ENCODE measurements at places on chromosomes 5 and 9.
A peak's percentile ranks its signal among the peaks of the same experiment; 100 is the strongest.

DNA sequence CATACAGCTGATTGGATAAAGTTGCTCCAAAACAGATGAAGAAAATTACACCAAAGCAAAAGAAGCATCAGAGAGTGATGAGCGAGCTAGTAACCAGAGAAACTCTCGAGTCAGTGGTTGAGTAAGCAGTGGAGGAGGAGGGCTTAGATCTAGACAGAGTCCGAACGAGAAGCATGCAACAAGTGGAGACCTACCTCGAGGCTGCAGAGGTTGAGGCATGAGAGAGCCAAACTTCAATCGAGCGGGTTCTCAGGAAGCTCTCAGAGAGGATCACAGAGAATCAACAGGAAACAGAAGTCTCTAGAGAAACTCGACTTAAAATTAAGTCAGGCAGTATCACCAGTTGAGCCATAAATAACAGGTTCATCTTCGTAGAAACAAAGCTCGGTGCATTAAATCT is 6.1 kb downstream of the RUSC2 start:
- DNase-seq = peak; percentile 50

DNA sequence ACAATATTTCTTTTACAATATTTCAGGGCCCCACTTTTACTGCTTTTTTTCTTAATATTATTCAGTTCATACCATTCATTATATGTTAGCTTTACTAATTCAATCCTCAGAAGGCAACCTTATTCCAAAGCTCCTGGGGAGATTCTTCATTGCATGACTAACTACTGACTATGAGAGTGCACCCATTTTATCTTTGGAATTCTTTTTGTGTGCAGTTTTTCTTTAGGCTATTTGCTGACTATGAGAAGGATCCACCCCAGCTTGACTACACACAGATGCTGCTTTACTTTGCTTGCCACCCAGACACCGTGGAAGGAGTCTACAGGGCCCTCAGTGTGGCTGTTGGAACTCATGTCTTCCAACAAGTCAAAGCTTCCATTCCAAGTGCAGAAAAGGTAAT is 56.9 kb upstream of the IL7R start:
- DNase-seq = no peak

GRCh38 chr5:137095597-137095996 is 403.5 kb downstream of the SPOCK1 start:
- no peak for DNase-seq

- DNase-seq = no peak
These were observed 45.0 kb downstream of the SLC6A7 start for GRCh38 chr5:150234576-150235499.

GRCh38 chr5:67643536-67643935 is 446.9 kb upstream of the CD180 start:
- no peak for DNase-seq

- DNase-seq = no peak
These were observed 20.0 kb upstream of the GHR start for GRCh38 chr5:42403236-42403635.

DNA sequence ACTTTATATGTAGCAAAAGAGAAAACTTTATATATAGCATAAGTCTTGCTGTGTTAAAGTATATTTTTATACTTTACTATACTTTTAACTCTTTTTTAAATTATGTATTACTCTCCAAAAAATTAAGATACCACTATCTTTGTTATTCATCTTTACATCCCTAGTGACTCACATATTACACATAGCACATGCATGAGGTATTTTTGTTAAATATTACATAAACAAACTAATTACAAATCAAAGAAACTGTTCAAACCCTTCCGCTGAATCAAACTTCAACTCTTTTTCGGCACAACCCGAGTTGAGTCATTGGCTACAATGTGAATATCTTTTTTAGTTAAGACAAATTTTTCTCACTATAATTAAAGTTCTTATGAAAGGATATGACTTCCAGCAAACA is 32.1 kb downstream of the NADK2 start:
- no peak for DNase-seq

DNA sequence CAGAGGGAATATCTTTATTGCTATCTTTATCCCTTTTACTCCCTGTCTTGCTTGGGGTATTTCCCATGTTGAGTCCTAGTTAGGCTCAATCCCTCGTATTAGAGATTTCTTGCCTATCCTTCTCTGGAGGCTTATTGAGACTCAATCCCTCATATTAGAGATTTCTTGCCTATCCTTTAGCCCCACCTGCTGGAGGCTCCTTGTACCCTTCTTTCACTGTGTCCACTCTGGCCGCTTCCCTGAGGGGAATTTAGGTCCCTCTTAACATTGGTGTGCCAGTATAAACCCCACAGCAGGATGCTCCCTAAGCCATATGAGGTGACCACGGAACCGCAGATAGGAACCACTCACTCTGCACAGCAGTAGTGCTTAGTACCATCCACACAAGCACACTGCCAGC is 110.7 kb upstream of the MAMDC2 start:
- DNase-seq = no peak

- no peak for DNase-seq
These were observed at the start of gene LURAP1L for GRCh38 chr9:12774861-12775678. LURAP1L (plus strand) TSS chr9:12775020; CDS start chr9:12775716, 696 bp downstream.

All from activated CD4-positive, alpha-beta T cell treated with anti-CD3 and anti-CD28 coated beads, Interleukin-2, amount 10 ng/mL, durations not matched to agents 7 days and 5 days (primary cell).